Nephron progenitor cell (in vitro differentiated cells): ENCODE measurements at places on chromosomes 1 and 21.
A peak's percentile ranks its signal among the peaks of the same experiment; 100 is the strongest.

DNA sequence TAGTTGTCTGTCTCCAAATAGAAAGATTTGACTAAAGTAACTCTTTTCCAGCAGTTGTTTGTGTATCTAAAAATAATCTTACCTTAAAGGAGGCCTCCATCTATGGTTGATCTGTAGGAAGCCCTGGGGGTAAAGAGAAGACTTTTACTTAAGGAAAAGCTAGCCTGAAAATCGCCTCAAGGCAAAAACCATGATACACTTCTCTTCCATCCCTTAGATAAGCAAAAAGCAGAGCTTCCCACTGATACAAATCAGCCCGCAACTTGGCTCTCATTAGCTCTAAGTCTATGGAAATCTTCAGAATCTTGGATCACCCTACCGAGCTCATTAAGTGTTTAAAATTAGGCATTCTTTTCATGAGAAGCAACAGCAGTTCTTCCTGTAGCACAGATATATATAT is 576.9 kb upstream of the PTBP2 start:
- no peak overlapping the region for H3K4me3 ChIP-seq
- no peaks in the 10 kb centered on the region for H3K36me3 ChIP-seq
- no peak for DNase-seq
- H3K27ac ChIP-seq = no peak overlapping the region

DNA sequence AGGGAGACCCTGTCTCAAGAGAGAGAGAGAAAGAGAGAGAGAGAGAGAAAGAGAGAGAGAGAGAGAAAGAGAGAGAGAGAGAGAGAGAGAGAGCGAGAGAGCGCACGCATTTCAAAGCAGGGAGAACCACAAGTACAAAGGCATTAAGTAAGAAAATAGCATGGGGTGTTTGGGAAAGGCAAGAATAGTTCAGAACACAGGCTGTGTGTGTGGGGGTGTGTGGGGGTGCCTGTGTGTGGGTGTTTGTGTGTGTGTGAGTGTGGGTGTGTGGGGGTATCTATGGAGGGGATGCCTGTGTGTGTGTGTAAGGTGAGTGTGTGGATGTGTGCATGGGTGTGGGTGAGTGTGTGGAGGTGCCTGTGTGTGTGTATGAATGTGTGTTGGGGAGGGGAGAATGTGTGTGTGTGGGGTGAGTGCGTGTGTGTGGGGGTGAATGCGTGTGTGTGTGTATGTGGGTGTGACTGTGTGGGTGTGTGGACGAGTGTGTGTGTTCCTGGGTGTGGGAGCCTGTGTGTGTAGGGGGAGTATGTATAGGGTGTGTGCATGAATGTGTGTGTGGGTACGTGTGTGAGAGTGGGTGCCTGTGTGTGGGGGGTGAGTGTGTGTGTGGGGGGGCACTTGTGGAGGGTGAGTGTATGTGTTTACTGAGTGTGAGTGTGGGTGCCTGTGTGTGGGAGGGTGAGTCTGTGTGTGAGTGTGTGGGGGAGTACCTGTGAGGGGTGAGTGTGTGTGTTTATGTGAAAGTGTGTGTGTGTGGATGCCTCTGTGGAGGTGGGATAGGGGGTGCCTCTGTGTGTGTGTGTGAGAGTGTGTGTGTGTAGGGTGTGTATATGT is 19.1 kb upstream of the HDAC1 start:
- no peak for DNase-seq
- H3K36me3 ChIP-seq = no peaks in the 10 kb centered on the region
- H3K27ac ChIP-seq = no peak overlapping the region
- peaks cover 8% of the 10 kb centered on the region for H3K27me3 ChIP-seq

GRCh38 chr21:45618846-45619485 is 24.6 kb upstream of the PCBP3 start:
- no peak overlapping the region for H3K4me3 ChIP-seq
- peaks cover 18% of the 10 kb centered on the region for H3K27me3 ChIP-seq
- peaks cover 70% of the 10 kb centered on the region for H3K4me1 ChIP-seq
- no peak overlapping the region for H3K27ac ChIP-seq
- H3K36me3 ChIP-seq = no peaks in the 10 kb centered on the region

DNA sequence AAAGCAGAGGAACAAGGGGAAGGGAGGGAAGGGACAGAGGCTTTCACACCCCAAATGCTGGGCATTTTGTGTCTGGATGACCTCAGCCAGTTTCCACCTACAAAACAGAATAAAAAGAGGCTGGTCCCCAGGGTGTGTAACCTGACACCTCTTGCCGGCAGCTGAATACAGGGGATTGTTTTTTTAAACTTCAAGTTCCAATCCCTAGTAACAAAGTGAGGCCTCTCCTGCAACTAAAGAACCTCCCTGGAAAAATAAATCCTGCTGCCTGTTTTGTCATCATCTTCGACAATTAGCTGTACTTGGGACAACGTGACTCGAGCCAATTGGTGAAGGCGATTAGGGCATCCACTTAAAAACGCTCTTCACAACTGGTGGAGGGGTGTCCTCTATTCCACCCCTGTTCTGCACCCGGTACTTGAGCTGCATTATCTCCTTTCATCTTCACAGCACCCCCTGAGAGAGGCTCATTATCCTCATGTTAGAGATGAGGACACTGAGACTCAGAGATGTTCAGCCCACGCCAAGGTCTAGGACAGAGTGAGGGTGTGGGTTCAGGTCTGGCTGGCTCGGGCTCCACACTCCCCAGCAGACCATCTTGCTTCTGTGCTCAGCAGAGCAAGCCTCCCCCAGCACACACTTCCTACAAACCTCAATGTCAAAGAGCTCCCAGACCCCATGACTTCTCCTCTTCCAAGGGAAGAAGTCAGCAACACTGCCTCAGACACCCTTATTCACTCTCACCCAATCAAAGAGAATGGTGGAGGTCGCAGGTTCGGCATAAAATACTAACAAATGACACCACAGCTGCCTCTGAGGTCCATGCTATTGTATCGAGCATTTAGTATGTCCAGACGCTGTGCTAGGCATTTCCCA is 15.2 kb downstream of the ITPKB start:
- no peaks in the 10 kb centered on the region for H3K27me3 ChIP-seq
- peak overlapping the region; percentile 95 for H3K27ac ChIP-seq
- H3K36me3 ChIP-seq = peaks cover 9% of the 10 kb centered on the region
- H3K4me1 ChIP-seq = peaks cover 82% of the 10 kb centered on the region
- H3K4me3 ChIP-seq = peak overlapping the region; percentile 64
- peak; percentile 80 for DNase-seq

DNA sequence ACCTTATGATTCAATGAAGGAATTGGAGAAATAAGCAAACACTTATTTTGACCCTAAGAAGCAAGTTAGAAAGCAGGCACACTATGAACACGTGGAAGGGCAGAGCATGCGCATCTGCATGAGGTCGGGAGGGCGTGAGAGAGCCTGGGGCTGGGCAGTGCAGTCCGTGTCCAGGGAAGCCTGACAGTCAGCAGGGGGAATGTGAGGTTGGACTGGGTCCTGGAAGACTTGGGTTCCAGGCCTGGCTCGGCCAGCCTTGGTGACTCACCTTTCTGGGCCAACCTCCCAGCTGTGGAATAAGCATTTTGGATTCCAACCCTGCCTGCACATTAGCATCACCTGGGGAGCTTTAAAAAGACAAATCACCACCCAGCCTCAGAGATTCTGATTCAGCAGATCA is 26.6 kb upstream of the LMX1A start:
- no peaks in the 10 kb centered on the region for H3K4me1 ChIP-seq
- peaks cover 52% of the 10 kb centered on the region for H3K27me3 ChIP-seq

DNA sequence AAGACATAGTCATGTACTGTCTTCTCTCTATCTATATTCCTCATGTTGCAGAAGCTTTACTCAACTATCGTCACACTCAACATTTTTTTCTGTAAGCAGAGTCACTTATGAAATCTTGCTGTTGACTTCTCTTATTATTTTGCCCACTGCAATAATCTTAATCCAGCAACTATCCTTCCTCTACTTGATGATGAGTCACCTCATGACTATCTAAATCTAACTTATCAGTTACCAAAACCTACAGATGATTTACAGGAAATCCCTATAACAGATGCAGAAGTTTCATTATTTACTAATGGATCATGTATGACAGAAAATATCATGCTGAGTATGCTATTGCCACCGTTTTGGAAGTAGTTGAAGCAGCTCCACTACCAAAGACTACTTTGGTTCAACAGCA is 378.9 kb downstream of the DUSP10 start:
- peaks cover 13% of the 10 kb centered on the region for H3K36me3 ChIP-seq
- H3K27ac ChIP-seq = no peak overlapping the region
- no peaks in the 10 kb centered on the region for H3K4me1 ChIP-seq
- no peak for DNase-seq
- no peak overlapping the region for H3K4me3 ChIP-seq
- H3K27me3 ChIP-seq = peaks cover 4% of the 10 kb centered on the region
